ENCODE measurements at places on chromosomes 1 and 21.

DNA sequence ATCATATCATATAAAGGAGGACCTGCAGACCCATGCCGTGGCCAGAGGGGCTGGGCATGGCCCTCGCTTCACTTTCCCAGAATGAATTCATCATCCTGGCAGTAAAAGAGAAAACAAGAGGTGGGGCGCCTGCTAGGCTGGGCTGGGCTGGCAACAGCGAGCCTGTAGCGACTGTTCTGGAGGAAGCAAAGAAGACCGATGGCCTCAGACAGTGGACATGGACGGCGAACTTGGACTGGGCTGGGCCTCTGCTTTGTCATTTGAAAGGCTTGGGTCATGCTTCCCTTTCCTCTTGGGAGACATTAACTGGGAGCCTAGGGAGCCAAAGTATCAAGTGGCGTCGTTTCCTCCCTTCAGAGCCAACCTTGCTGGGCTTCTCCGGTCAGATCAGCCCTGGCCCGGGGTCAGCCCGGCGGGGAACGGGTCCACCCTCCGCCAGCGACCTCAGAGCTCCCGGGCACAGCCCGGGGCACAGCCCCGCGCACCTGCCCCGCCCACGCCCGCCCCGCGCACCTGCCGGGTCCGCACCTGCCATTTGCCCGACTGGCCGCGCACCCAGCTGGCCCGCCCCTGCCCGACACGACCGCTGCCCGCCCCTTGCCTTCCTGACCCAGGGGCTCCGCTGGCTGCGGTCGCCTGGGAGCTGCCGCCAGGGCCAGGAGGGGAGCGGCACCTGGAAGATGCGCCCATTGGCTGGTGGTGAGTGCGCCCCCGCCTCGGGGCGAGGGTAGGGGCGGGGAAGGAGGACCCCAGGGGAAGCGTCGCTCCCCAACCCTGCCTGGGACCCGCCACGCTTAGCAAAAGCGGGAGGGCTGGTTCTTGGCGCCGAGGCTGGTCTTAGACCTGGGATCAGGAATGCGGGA is at the start of gene FAM3B:
Gene FAM3B (plus strand): TSS at position 602 of the 863 bp plus-strand sequence. CDS start 79 bp downstream, at position 681.
- DNase-seq, result no peak

DNA sequence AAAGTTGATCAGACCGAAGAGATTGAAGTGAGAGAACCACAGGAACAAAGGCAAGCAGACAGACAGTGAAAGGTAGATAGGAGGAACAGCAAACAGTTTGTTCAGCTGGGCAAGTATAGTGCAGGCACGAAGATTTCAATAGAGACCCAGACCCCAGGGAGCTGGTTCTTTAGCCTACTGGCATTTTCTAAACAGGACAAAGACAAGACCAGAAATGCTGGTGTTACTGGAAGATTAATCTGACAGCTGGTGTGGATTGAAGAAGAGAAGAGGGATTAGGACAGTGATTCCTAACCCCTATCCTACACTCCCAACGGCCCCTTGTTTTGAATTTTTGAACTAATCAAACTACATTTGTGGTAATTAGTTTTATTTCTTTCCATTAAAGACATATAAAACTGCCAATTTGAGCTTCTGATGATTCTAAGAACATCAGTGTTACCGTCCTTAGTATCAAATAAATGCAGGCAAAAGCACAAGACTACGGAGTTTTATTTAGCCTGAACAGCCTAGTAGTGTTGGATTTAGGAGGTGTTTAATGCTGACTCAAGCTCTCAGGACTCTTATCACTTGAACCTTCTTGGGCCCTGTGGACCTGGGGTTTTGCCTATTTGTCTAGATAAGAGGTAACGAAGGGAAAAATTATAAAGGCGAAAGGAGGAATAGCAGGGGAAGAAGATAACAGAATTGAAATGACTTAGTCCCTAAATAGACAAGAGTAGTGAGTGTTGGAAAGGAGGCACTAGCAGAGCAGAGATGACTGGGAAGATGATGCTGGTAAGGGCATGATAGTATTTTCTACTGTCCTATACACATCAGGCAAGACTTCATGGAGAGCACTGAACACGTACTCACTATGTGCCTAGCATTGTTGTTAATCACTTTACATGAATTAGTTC is 2.0 kb downstream of the NPL start:
- no peak for DNase-seq

DNA sequence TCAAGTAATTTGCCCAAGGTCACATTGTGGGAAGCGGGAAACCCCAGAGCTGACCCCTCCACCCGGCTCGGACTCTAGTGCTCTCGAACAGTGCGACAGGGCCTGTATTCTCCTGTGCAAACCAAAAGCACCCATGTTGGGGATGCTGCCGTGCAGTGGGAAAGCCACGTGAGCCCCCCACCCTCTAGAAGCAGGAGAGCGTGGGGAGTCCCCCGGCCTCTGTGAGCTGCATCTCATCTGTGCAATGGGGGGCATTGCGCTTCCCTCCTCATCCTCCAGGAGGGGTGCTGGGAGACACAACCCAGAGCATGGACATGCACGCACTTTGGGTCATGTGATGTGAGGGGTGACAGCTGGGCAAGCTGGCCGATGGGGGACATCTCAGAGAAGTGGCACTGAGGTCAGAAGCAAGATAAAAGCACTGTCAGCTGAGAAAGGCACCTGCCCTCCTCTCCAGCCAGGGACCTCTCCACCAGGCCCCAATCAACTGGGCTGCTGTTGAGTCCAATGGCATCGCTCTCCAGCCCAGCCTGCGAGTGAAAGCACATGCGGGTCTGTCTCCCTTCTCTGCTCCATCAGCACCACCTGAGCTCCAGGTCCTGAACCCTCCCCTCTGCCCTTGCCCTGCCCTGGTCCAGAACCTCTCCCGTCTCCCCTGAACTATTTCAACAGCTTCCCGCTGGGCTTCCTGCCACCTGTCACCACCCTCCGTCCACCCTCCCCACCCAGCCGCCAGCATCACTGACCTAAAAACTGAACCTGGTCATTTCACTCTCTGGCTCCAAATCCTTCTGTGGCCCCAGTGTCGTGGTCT is 76.4 kb upstream of the IFFO2 start:
- DNase-seq, result no peak

- DNase-seq, result no peak
These were observed 2.3 kb upstream of the CELA2A start for GRCh38 chr1:15454256-15454655.

Data from T follicular helper cell (primary cell).